Stimulated activated CD4-positive, alpha-beta T cell treated with anti-CD3 and anti-CD28 coated beads, Interleukin-12 subunit alpha, Interleukin-12 subunit beta, amount 100 ng/mL, for 24 hours (primary cell): ENCODE measurements at places on chromosomes 2 and 18.

- DNase-seq, result no peak
Observed at GRCh38 chr2:120110062-120110362, 97.1 kb downstream of the EPB41L5 start.

- DNase-seq, result no peak
Observed at GRCh38 chr2:136527560-136527959, 237.8 kb upstream of the THSD7B start.

GRCh38 chr2:216590780-216591179 lies 42.4 kb upstream of the IGFBP2 start:
- no peak for DNase-seq

GRCh38 chr18:78981989-78982620 lies 2.5 kb downstream of the SALL3 start:
- DNase-seq, result no peak

- DNase-seq, result no peak
Observed at GRCh38 chr18:58756596-58757240, 85.5 kb downstream of the MALT1 start.

DNA sequence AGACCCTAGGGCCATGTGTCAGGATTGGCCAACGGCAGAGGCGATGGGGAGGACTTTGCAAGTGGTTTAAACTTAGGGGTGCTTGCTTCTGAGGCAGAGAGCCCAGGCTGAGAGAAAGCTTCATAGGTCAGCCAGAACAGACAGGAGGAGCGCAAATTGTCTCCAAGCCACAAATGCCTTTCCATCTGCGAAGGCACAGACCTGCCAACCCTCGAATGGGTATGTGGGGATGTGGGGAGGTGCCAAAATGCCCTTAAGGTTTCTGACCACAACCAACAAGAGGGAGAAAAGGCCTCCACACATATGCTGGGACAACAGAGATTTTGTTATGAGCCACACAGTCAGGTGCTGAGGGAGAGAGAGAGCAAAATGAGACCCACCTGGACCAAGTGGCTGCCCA lies 283.6 kb downstream of the CYP26B1 start:
- no peak for DNase-seq

DNA sequence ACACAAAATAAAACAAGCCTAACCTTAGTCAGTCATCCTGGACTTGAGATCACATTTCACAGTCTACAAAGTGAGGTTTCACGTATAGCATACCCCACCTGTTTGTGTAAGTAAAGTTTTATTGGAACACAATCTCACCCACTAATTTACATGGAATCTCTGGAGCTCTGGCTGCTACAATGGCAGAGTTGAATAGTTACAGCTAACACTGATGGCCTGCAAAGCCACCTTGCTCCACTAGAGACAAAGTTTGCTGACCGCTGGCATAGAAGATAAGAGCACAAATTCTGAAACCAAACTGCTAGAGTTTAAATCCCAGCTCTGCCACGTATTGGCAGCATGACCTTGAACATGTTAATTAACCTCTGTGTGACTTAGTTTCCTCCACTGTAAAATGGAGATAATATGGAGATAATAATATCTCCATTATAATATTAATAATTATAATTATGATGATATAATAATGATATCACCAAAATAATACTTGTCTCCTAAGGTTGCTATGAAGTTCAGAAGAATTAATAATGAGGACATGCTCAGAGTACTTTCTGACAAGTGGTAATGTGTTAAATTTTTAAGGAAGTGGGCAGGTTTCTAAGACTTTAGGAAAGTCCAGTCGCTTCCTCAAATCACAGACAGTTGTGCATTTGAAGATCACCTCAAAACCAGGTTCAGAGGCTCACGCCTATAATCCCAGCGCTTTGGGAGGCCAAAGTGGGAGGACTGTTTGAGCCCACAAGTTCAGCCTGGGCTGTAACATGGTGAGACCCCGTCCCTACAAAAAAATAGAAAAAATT lies 204.6 kb downstream of the SH3RF3 start:
- DNase-seq, result no peak

DNA sequence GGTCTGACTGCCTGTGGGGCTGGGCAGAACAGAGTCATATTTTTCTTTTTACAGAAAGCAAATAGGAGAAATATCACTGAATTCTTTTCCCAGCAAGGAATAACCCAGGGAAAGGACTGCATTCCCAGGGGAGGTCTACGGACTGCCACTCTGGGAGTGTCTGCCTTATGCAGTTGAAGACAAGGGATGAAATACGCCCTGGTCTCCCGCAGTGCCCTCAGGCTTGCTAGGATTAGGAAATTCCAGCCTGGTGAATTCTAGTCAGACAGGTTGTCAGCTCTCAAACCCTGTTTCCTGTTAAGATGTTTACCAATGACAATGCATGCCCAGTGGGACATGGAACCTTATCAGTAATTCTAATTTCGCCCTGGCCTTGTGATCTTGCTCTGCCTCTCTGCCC lies 30.3 kb upstream of the PDK1 start:
- no peak for DNase-seq

DNA sequence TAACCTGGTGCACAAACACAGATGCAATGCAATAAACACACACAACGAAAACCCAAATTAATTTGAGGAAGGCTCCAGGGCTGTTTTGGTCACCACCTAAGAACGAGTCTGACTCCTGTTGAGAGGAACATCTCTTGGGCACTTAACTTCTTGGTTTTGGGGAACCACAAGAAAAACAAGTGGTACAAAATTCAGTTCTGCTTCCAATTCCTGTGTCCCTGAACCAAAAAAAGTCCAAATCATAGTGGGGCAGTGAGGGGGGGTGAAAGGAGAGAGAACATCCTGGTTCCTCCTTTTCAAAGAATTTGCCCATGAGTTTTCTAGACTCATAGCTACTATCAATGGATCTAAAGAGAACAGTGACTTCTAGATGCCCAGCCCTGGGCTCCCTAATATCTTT lies 143.6 kb downstream of the COL4A4 start:
- no peak for DNase-seq
